Uterus (tissue), 4 donors: ENCODE measurements at places on chromosomes 2 and 18. TPM values are rescaled to one million over a fixed set of nuclear protein-coding genes. Genes with fewer than 3 reads are reported as not detected.

- no peak for DNase-seq
Measured at GRCh38 chr18:44759925-44760342, 79.2 kb downstream of the SETBP1 start.

GRCh38 chr2:106130251-106130998 is 63.7 kb downstream of the UXS1 start:
- DNase-seq: no peak

DNA sequence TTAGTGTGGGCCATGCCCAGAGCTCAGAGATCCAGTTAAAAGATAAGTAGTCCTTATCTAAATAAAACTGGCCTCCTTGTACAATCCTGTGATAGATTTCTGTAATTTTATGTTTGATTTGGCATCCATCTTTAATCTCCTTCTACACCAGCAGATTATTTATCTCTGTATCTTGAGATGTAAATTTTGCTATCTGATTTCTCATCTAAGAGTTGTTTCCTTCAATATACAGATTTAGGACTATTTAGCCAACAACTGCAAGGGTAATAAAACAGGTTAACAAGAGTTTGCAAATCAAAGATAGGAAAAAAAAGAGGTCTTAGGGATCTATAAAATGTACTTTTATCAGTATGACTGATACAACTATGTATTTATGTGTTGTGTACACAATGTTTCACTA is 68.6 kb upstream of the ABCA12 start:
- DNase-seq: no peak

DNA sequence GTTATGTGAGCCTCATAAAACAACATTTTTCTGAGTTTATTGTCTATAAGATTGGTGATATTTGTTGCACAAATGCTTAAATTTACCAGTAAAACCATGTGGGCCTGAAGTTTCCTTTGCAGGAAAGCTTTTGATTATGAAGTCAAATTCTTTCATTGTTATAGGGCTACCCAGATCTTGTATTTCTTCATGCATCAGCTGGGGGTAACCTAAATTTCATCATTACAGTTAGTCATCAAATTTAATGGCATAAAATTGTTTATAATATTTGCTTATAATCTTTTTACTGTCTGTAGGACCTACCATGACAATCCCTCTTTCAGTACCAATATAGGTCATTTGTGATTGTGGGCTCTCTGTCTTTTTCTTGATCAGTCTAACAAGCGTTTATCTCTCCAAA is 47.8 kb downstream of the SMAD2 start:
- no peak for DNase-seq

GRCh38 chr18:54766634-54767033 is 61.6 kb upstream of the RAB27B start:
- no peak for DNase-seq

GRCh38 chr18:58755304-58756010 is 84.2 kb downstream of the MALT1 start:
- DNase-seq: no peak

LIMS3 gene
- total RNA-seq: not detected

GRCh38 chr2:151289972-151290866 is 751 bp upstream of the NMI start:
- DNase-seq: peak; percentile 51

GRCh38 chr2:113233593-113234550 is 44.8 kb downstream of the PAX8 start:
- DNase-seq: no peak

ZRANB3 gene
- total RNA-seq: 7.9 TPM

GRCh38 chr2:209298601-209299000 is 125.2 kb upstream of the MAP2 start:
- DNase-seq: no peak

- no peak for DNase-seq
Measured at GRCh38 chr2:8422450-8422800, 259.4 kb upstream of the ID2 start.

CXCR1 gene
- total RNA-seq: not detected

CAVIN2 gene
- 37.3 TPM for total RNA-seq

GRCh38 chr2:13121096-13121495 is 404.4 kb downstream of the TRIB2 start:
- no peak for DNase-seq

BCL11A gene
- 3.6 TPM for total RNA-seq

- no peak for DNase-seq
Measured at GRCh38 chr2:144213797-144214196, 306.1 kb downstream of the ZEB2 start.

DNA sequence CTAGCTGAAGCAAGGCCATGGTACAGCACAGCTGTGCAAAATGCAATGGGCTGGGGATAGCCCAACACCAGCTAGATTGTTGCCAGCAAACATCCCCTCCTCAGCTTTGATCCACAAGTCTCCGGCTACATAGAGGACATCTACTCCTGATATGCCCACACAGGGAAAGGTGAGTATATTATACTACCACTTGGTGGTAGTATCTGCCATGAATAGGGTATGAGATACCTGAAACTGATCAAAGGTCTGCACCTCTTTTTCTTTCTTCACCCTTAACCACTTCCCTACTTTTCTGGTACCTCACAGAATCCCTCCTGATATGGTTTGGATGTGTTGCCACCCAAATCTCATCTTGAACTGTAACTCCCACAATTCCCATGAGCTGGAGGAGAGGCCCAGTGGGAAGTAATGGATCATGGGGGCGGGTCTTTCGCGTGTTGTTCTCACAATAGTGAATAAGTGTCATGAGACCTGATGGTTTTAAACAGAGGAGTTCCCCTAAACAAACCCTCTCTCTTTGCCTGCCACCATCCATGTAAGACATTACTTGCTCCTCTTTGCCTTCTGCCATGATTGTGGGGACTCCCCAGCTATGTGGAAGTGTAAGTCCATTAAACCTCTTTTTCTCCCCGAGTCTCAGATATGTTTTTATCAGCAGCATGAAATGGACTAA is 279.6 kb downstream of the TXNL1 start:
- DNase-seq: no peak

AP1S3 gene
- total RNA-seq: 5.6 TPM

DNA sequence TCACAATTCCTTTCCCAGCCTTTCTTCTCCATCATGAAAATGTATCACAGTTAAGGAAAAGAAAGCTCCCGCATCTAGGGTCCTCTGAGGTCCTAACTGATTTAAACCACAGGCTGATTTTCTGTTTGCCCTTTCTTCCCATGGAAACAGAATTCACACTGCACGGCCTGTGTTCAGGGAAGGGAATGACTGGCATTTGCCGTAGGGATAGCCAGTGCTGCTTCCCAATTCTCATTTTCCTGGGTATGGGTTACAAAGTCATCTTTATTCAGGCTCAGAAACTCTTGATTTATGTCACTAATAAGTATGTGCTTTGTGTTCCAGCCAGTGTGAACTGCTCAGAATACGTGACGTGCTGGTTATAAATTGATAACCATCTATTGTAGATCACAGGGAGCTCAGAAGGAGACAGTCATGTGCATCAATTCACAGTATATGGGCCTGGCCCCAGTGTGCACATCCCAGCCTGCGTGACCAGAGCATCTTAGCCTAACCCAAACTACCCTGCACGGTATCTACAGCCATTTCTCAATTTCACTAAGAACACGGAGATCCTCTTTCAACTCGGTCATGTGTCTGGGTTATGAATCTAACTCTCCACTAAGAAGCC is 163.3 kb downstream of the LRRC30 start:
- DNase-seq: no peak

GRCh38 chr2:123101434-123101833 is 923.7 kb upstream of the CNTNAP5 start:
- DNase-seq: no peak

DNA sequence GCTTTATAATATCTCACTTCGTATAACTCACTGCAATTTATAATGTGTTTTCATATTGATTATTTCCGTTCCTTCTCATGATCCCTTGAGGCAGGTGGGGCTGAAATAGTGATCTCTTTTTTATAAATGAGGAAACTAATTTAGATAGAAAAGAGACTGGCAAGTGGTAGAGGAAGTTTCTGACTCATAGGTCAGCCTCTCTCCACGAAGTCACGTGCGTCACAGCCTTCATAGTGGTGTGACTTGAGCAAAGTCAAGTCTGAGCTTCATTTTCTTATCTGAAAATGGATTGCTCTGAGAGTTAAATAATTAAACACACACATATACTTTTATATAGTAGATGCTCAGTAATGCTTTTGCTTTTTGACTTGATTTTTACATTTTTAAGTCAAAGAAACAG is 19.9 kb downstream of the ABCG5 start:
- DNase-seq: no peak

GRCh38 chr2:207073801-207074678 is 91.7 kb downstream of the KLF7 start:
- DNase-seq: no peak

TRIM54 gene
- 0.26 TPM for total RNA-seq

DNA sequence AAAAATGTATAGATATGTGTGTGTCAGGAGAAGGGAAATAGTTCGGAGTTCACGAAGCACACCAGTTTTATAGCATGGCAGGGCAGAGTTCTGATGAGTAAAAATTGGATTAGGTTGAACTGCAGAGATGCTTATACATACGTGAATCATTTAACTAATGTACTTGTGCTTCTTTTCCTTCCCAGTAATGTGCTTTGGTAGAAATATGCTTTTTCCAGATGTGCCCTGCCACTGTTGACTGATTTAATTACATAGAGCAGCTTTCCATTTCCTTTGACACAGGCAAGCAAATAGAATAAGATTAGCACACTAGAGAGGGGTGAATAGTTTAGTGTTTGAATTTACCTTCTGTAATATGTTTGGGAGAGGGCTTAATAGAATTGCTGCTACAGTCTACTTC is 28.9 kb upstream of the ARMC9 start:
- no peak for DNase-seq

ELOA2 gene
- total RNA-seq: not detected

DNA sequence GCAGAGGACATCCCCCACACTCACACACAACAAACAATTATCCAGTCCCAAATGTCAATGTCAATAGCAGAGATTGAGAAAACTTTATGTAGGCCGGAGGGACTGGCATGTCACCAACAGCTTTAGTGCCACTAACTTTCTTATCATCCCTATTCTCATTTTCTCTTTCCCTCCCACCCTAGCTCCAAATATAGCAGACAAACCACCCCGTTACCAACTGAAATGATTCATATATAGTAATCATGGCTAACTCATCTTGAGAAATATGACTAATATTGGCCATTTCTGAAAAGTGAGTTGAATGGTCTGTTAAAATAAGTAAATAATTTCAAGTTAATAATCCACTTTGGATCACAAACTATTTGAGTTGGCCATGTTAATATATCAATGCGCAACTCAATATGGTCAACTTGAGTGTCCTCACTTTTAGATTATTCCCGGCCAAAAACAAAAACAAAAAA is 242.1 kb upstream of the RND3 start:
- DNase-seq: no peak

DNA sequence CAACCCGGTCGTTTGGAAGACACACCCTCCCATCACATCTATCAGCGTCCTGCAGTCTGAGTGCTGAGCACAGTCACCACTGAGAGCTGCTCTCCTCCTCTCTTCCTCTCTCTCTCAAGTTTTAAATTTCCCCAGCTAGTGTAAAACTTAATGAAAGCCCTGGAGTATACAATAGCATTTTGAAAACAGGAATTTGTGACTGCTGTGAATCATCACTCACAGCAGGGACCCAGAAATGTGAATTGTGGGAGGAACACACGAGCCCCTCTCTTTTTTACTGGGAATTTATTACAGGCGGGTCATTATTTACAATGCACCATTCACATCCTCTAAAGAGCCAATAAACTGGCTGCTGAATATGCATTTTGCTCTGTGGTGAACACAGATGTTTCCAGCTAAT is 185.0 kb upstream of the SMIM21 start:
- DNase-seq: no peak

- DNase-seq: no peak
Measured at GRCh38 chr2:173077506-173078177, 2.0 kb downstream of the MAP3K20 start.

DNA sequence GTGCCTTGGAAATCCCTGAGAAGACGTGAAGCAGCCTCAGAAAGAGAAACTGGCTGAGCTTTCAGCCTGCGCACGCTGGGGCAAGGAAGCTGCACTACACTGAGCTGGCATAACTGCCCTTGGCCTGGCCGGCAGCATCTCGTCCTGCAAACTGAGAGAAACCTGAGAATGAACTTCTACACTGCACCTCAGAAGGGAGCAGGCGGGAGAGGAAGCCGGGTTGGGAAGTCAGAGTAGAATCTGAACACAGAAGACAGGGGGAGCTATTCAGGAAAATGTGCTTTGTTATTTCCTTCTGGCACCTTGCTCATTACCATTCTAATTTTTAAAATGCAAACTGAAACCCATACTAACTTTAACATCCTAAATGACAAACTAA is 70.9 kb downstream of the ZEB2 start:
- DNase-seq: no peak

DNA sequence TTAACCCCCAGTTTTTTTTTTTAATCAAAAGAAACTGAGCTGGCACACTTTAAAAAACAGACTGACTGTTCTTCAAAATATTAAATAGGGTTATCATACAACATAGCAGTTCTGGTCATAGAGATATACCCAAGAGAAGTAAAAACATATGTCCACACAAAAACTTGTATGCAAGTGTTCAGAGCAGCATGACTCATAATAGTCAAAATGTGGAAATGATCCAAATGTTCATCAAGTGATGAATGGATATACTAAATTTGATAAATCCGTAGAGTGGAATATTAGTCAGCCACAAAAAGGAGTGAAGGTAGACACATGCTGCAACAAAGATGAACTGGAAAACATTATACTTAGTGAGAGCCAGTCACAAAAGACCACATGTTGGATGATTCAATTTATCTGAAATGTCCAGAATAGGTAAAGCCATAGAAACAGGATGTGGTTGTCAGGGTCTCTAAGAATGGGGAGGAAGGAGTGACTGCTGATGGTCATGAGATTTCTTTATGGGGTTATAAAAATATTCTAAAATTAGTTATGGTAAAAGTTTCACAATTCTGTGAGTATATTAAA is 5.1 kb downstream of the SMIM21 start:
- DNase-seq: no peak

NEU2 gene
- not detected for total RNA-seq

LAMA3 gene
- total RNA-seq: 59.5 TPM

DNA sequence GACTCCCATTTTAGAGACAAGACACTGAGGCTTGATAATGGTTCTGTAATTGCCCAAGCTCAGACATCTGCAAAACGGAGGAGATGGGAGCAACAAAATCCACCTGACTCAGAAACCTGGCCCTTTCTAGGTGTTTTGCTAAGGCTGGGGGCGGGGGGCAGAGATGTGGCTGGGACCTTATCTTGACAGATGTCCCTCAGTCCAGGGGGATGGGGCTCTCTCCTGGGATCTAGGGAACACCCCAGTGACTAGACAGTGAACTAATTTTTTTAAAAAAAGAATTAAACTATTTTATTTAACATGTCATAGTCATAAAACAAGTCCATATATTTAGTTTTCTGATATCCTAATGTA is 32.0 kb upstream of the HAAO start:
- no peak for DNase-seq
